Bladder microvascular endothelial cell (primary cell): ENCODE measurements at places on chromosomes 3 and 15. TPM values are rescaled to one million over a fixed set of nuclear protein-coding genes. Genes with fewer than 3 reads are reported as not detected.

The NSMCE3 gene
- total RNA-seq: 4.4 and 4.7 TPM in 2 replicates

The SLC51A gene
- not detected in 2 replicates for total RNA-seq

The ZNF662 gene
- total RNA-seq: 0.81 and 3.3 TPM in 2 replicates

The PLA2G4B gene
- total RNA-seq: 0.16 and 1.7 TPM in 2 replicates

The GLDN gene
- 0.16 TPM in 1 of 2 replicates, not detected in the other for total RNA-seq

The TGFBR2 gene
- 338 and 456 TPM in 2 replicates for total RNA-seq

The MYD88 gene
- 10.4 and 25.5 TPM in 2 replicates for total RNA-seq

The GOLGA6L6 gene
- not detected in 2 replicates for total RNA-seq

The SCN11A gene
- total RNA-seq: under 0.01 and 0.06 TPM in 2 replicates

The XYLB gene
- 3.2 and 4.8 TPM in 2 replicates for total RNA-seq

The IP6K2 gene
- total RNA-seq: 28.7 and 62.6 TPM in 2 replicates

The AGBL1 gene
- not detected in 2 replicates for total RNA-seq

The SLC6A1 gene
- total RNA-seq: not detected in 2 replicates

The TF gene
- total RNA-seq: 0.19 TPM in 1 of 2 replicates, not detected in the other

The CAPN3 gene
- total RNA-seq: 0.32 and 0.94 TPM in 2 replicates

The CFAP92 gene
- total RNA-seq: 0.16 and 0.69 TPM in 2 replicates

The SPG21 gene
- 40.8 and 60.5 TPM in 2 replicates for total RNA-seq

The CD276 gene
- 21.9 and 82.4 TPM in 2 replicates for total RNA-seq

The EMC7 gene
- 25.3 and 42.8 TPM in 2 replicates for total RNA-seq

The FBXL22 gene
- 0.16 TPM in 1 of 2 replicates, not detected in the other for total RNA-seq

The PPM1L gene
- 0.65 and 0.88 TPM in 2 replicates for total RNA-seq

The CACNA2D2 gene
- total RNA-seq: under 0.01 and 0.06 TPM in 2 replicates

The PRSS50 gene
- not detected in 2 replicates for total RNA-seq

The CGGBP1 gene
- total RNA-seq: 33.4 and 58.4 TPM in 2 replicates

The CIDEC gene
- not detected in 2 replicates for total RNA-seq

The BCHE gene
- total RNA-seq: 2.3 and 24.3 TPM in 2 replicates

The CPLX3 gene
- total RNA-seq: not detected in 2 replicates

The SEMA5B gene
- total RNA-seq: under 0.01 and 0.06 TPM in 2 replicates

The CHRM5 gene
- total RNA-seq: 0.31 TPM in 1 of 2 replicates, not detected in the other

The LEKR1 gene
- total RNA-seq: 0.25 and 0.49 TPM in 2 replicates

The SCN5A gene
- 1.6 and 5.2 TPM in 2 replicates for total RNA-seq

The UCN2 gene
- not detected in 2 replicates for total RNA-seq

The DOCK3 gene
- under 0.01 TPM in 2 replicates for total RNA-seq

The RAB6B gene
- total RNA-seq: 0.32 and 2.1 TPM in 2 replicates

The A4GNT gene
- total RNA-seq: not detected in 2 replicates

The CADM2 gene
- total RNA-seq: not detected in 2 replicates

The CIB1 gene
- total RNA-seq: 29.0 and 29.9 TPM in 2 replicates

The CCR1 gene
- not detected in 2 replicates for total RNA-seq

The PLEKHO2 gene
- 34.0 and 40.3 TPM in 2 replicates for total RNA-seq

The CD86 gene
- not detected in 2 replicates for total RNA-seq

The XCR1 gene
- total RNA-seq: not detected in 2 replicates

The CP gene
- 0.81 and 2.5 TPM in 2 replicates for total RNA-seq

The ALDH1A3 gene
- total RNA-seq: 37.1 and 42.6 TPM in 2 replicates

The ISLR2 gene
- total RNA-seq: 0.06 TPM in 1 of 2 replicates, not detected in the other

The PLA2G4D gene
- total RNA-seq: not detected in 2 replicates

The ATP8B4 gene
- 2.8 TPM in 1 of 2 replicates, not detected in the other for total RNA-seq

The CSPG4 gene
- 1.1 and 4.7 TPM in 2 replicates for total RNA-seq

The CCK gene
- not detected in 2 replicates for total RNA-seq

The DNAH1 gene
- total RNA-seq: 1.5 and 7.0 TPM in 2 replicates

The UROC1 gene
- total RNA-seq: not detected in 2 replicates

The NR2E3 gene
- 0.50 TPM in 1 of 2 replicates, not detected in the other for total RNA-seq

The CSPG5 gene
- total RNA-seq: 0.16 and 1.4 TPM in 2 replicates
